HCT116 (cell line): ENCODE measurements at places on chromosomes 6 and 20.

DNA sequence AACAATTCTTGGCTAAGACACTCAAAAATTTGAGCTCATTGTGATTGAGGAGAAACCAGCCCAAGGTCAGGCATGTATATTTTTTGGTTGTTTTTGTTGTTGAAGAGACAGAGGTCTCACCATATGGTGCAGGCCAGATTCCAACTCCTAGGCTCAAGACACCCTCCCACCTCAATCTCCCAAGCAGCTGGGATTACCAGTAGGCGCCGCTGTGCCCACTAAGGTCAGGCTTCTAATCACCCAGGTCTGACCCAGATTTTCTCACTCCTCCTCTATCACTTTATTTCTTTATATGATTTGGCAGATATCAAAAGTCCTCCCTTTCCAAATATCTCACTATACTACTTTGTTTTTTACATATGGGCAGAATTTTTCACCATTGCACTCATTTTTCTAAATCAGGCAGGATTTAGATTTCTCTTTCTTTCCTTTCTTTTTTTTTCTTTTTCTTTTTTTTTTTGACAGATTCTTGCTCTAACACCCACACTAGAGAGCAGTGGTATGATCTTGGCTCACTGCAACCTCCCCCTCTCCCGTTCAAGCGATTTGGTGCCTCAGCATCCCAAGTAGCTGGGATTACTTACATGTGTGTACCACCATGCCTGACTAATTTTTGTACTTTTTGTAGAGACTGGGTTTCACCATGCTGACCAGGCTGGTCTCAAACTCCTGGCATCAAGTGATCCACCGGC, 1.7 kb upstream of the C6orf141 start:
- DNase-seq, result no peak

DNA sequence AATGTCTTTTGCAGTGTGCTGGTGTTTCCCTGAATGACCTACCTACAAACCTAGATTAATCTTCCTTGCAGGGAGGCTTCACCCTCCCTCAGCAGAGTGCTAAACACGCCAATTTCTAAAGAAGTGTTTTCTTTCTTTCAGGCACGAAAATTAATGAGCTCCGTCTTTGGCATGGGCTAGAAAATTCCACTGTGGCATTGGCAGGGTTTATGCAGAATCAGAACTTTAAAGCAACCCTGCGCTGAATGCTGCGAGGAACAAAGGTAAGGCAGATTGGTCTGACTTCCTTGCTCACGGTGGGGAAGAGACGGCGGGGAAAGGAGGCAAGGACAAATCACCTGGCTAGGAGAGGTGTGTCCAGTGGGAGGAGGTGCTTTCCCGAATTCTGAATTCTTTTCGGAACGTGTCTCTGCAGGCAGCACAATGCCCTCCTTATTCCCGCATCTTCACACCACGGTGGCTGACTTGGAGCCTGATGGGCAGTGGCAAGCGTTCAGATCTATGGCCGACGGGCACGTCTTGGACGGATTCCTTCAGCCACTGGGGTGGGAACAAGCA, 6.2 kb upstream of the BANF2 start:
- no peak for DNase-seq

- DNase-seq, result no peak
These were observed 13.3 kb upstream of the MAP7 start for GRCh38 chr6:136563386-136564152.

GRCh38 chr20:63785691-63786131, 45.4 kb downstream of the ZBTB46 start:
- no peak for DNase-seq

- DNase-seq, result no peak
These were observed 144.3 kb downstream of the OR2B2 start for GRCh38 chr6:27767851-27768250.
